ENCODE measurements at places on chromosomes 7 and 10. TPM values are rescaled to one million over a fixed set of nuclear protein-coding genes. Genes with fewer than 3 reads are reported as not detected.

FAM13C gene
- total RNA-seq = 1.00 TPM

NODAL gene
- total RNA-seq = not detected

CYP2C19 gene
- total RNA-seq = not detected

COL13A1 gene
- total RNA-seq = not detected

ATP5MK gene
- 294 TPM for total RNA-seq

AS3MT gene
- total RNA-seq = 8.7 TPM

OR9A2 gene
- 0.34 TPM for total RNA-seq

GPR146 gene
- 1.4 TPM for total RNA-seq

WBP1L gene
- 54.8 TPM for total RNA-seq

KIAA1217 gene
- total RNA-seq = 2.9 TPM

NPTX2 gene
- 0.31 TPM for total RNA-seq

PDE1C gene
- total RNA-seq = 0.33 TPM

LOXL4 gene
- total RNA-seq = 1.1 TPM

TDRD1 gene
- not detected for total RNA-seq

MOGAT3 gene
- not detected for total RNA-seq

LIPK gene
- total RNA-seq = not detected

PNLIPRP1 gene
- total RNA-seq = not detected

SPACDR gene
- total RNA-seq = 0.15 TPM

NUDT13 gene
- 2.5 TPM for total RNA-seq

IQCE gene
- total RNA-seq = 16.0 TPM

VIPR2 gene
- not detected for total RNA-seq

MYO1G gene
- total RNA-seq = under 0.01 TPM

CXCL12 gene
- total RNA-seq = 6.5 TPM

CPED1 gene
- 0.15 TPM for total RNA-seq

LDB3 gene
- 1.0 TPM for total RNA-seq

JCAD gene
- under 0.01 TPM for total RNA-seq

NRBF2 gene
- 24.7 TPM for total RNA-seq

IDI1 gene
- 158 TPM for total RNA-seq

PNLIPRP2 gene
- not detected for total RNA-seq

SVOPL gene
- total RNA-seq = not detected

ZNF107 gene
- 4.4 TPM for total RNA-seq

INPP5A gene
- total RNA-seq = 19.6 TPM

PSAP gene
- total RNA-seq = 1,200 TPM

SPDYE1 gene
- not detected for total RNA-seq

OR6B1 gene
- total RNA-seq = not detected

RBP3 gene
- total RNA-seq = not detected

ICA1 gene
- total RNA-seq = 12.4 TPM

RAB18 gene
- 48.7 TPM for total RNA-seq

MCMBP gene
- 47.3 TPM for total RNA-seq

BTBD16 gene
- total RNA-seq = not detected

EN2 gene
- 1.0 TPM for total RNA-seq

Data from melanocyte of skin (primary cell).